ENCODE measurements at places on chromosomes 16 and 17.
A peak's percentile ranks its signal among the peaks of the same experiment; 100 is the strongest.

GRCh38 chr16:21598206-21598605 lies 1.2 kb upstream of the METTL9 start:
- DNase-seq, result no peak

GRCh38 chr17:44354582-44355561 lies 8.8 kb downstream of the FAM171A2 start:
- DNase-seq, result peak; percentile 47

DNA sequence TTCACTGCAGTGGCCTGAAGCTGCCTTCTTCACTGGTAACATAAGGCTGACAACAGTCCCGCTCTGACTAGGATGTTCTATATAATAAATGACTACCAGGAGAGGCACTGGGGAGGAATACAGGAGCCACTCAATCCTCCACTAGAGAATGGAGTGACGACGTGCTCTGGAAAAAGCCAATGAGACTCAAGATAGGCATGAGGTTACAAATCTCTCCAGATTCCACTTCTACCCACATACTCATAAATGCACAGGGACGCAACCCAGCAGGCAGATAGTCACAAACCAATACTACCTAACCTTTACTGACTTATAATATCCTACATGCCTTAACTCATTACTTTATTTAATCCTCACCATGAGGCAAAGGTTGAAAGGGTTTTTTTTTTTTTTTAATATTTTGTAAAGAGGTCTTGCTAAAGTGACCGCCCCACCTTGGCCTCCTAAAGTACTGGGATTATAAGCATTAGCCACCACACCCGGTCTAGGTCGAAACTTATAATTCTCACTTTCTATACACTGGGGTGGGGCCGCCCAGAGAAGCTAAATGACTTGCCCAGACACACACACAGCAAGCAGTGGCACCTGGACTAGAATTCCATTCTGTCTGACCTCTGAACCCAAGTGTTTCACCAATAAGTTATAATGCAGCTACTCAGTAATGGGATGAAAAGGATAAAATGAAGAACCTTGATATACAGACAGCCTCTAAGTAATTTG lies 33.7 kb downstream of the TOM1L2 start:
- DNase-seq, result no peak

DNA sequence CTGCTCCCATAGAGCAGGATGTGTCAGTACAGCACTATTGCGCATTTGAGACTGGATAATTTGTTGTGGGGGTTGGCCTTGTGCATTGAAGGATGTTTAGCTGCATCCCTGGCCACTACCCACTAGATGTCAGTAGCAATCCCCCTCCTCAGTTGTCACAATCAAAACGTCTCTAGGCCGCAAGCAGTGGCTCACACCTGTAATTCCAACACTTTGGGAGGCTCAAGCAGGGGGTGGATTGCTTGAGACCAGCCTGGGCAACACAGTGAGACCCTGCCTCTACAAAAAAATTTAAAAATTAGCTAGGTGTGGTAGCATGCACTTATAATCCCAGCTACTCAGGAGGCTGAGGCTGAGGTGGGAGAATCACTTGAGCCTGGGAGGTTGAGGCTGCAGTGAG lies 48.4 kb downstream of the CENPV start:
- peak; percentile 37 for DNase-seq

DNA sequence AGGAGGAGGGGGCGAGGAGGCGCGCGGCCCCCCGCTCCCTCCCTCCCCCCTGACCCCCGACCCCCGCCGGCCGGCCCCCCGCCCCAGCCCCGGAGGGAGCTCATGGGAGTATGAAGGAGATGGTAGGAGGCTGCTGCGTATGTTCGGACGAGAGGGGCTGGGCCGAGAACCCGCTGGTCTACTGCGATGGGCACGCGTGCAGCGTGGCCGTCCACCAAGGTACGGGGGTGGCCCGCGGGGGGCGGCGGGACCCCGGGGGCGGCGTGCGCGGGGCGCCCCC lies 390 bp downstream of the MLLT6 start:
- DNase-seq, result no peak

GRCh38 chr17:58402679-58403078 lies 14.7 kb downstream of the RNF43 start:
- no peak for DNase-seq

- no peak for DNase-seq
These were observed 27.7 kb downstream of the RTN4RL1 start for GRCh38 chr17:1997289-1997926.
